ENCODE measurements at places on chromosomes 2 and 18.

- no peak for DNase-seq
Observed at GRCh38 chr2:145032791-145033190, 512.9 kb upstream of the ZEB2 start.

- DNase-seq, result no peak
Observed at GRCh38 chr2:218249691-218250090, 11.1 kb upstream of the GPBAR1 start.

- no peak for DNase-seq
Observed at GRCh38 chr2:61649021-61649420, 110.9 kb upstream of the XPO1 start.

DNA sequence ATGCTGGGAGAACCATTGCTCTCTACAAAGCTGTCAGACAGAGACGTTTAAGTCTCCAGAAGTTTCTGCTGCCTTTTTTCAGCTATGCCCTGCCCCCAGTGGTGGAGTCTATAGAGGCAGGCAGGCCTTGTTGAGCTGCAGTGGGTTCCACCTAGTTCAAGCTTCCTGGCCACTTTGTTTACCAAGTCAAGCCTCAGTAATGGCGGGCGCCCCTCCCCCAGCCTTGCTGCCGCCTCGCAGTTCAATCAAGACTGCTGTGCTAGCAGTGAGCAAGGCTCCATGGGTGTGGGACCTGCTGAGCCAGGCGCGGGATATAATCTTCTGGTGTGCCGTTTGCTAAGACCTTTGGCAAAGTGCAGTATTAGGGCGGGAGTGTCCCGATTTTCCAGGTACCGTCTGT, 52.7 kb upstream of the SCYGR2 start:
- DNase-seq, result peak; percentile 15

- DNase-seq, result no peak
Observed at GRCh38 chr2:209458008-209458979, 34.4 kb downstream of the MAP2 start.

DNA sequence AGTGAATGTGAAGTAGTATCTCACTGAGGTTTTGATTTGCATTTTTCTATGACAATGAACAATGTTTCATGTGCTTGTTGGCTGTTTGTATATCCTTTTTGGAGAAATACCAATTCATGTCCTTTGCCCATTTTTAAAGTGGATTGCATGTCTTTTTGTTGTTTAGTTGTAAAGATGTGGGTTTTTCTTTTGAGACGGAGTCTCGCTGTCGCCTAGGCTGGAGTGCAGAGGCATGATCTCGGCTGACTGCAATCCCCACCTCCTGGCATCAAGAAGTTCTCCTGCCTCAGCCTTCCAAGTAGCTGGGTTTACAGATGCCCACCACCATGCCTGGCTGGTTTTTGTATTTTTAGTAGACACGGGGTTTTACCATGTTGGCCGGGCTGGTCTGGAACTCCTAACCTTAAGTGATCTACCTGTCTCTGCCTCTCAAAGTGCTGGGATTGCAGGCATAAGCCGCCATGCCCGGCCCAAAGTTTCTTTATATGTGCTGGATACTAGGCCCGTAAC, 236.7 kb downstream of the MYCN start:
- no peak for DNase-seq

- no peak for DNase-seq
Observed at GRCh38 chr2:134377730-134378129, 123.9 kb downstream of the MGAT5 start.

DNA sequence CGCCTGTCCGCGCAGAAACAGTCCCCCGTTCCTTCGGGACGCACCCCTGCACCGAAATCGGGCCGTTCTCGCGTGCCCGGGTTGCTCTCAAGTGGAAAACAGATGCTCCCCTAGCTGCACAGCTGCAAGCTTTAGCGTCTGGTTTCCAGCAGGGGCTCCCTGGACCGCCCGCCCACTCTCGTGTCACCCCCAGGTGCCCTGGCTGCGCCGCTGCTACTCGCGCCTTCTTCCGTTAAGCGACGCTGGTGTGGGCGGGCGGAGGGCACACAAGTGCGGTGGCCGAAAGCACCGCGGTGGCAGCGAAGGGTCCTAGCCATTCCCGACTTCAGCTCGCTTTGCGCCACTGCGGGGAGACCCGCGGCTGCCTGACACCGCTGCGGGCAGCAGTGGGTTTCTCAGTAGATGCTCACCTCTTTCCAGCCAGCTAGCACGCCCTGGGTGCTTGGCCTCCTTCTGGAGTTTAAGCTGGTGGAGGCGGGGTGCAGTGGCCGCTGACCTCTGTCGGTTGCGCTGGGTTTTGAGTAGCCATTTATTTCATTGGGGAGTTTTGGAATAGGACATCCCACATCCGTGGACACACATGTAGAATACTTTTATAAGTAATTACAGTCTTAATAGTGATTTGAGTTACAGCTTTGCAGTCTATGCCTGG, 806 bp downstream of the ZNF407 start:
- peak; percentile 85 for DNase-seq

GRCh38 chr2:11748018-11748860, 1.8 kb downstream of the LPIN1 start:
- DNase-seq, result peak; percentile 28

- DNase-seq, result no peak
Observed at GRCh38 chr2:167715932-167716331, 531.5 kb downstream of the STK39 start.

GRCh38 chr2:166357068-166357949, 18.4 kb downstream of the SCN9A start:
- no peak for DNase-seq

DNA sequence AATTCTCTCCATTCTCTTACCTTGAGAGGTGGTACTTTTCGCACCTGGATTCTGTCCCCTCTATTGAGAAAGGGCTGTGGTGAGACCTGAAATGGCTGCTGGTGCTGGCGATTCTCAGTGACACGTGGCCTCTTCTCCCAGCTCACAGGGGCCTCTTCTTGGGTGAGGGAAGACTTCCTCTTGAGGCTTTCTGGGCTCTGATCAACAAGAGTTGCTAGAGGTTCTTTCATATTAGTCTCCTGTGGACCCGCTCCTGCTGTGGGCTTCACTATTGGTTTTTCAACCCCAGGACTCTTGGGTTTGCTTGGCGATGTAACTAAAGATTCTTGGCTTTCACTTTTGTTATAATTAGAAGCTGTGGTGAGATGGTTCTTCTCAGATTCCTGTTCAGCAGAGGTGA, 76.3 kb upstream of the DTNB start:
- no peak for DNase-seq

GRCh38 chr2:30252723-30253701, 21.7 kb downstream of the LBH start:
- DNase-seq, result no peak

DNA sequence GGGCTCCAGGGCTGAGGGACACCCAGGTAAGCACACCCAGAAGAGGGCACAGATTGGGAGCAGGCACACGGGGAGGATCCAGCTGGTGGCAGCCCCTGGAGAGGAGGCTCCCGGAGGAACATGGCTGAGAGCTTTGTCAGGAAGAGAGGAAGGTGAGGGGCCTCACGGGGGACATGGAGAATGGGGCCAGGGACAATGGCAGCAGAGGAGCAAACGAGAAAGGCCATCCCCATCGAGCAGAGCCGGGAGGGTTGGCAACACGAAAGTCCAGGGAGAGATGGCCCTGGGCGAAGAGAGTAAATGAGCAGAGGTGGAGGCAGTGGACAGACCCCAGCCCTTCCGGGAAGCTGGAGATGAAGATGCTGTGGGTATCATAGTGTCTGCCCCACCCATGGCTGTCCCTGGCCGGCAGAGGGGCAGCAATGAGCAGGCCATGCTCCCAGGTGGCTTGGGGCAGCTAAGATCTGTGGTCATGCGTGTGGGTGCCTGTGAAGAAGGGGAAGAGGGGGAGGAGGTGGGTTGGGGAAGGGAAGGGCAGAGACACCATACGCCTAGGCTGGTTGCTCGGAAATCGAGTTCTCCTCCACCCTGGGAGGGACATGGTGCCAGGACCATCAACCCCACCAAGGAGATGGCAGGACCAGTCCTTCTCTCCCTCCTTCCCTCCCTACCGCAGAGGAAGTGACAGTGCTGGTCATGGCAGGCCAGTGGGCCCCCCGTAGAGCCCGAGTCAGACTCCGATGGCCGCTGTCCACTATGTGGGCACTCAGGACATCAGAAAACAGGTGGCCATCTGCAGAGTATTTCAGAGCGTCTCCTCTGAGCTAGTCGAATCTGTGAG, 191.7 kb downstream of the NDUFA10 start:
- no peak for DNase-seq

DNA sequence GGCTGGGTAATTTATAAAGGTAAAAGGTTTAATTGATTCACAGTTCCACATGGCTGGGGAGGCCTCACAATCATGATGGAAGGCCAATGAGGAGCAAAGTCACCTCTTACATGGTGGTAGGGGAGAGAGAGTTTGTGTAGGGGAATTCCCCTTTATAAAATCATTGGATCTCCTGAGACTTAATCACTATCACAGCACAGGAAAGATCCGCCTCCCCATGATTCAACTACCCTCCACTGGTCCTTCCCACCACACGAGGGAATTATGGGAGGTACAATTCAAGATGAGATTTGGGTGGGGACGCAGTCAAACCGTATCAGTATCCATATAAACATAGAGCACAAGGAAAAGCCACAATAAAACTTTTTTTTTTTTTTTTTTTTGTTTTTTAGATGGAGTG, 172.6 kb upstream of the PIEZO2 start:
- DNase-seq, result no peak

- DNase-seq, result no peak
Observed at GRCh38 chr2:209681201-209681735, 90.4 kb upstream of the UNC80 start.

DNA sequence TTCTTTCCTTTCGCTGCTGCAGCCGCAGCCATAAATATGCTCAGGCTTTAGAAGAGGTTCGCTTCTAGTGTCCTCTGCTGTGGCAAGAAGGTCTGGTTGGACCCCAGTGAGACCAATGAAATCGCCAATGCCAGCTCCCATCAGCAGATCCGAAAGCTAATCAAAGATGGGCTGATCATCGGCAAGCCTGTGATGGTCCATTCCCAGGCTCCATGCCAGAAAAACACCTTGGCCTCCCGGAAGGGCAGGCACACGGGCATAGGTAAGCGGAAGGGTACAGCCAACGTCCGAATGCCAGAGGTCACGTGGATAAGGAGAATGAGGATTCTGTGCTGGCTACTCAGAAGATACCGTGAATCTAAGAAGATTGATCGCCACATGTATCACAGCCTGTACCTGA, 2.6 kb upstream of the CATIP start:
- DNase-seq, result no peak

DNA sequence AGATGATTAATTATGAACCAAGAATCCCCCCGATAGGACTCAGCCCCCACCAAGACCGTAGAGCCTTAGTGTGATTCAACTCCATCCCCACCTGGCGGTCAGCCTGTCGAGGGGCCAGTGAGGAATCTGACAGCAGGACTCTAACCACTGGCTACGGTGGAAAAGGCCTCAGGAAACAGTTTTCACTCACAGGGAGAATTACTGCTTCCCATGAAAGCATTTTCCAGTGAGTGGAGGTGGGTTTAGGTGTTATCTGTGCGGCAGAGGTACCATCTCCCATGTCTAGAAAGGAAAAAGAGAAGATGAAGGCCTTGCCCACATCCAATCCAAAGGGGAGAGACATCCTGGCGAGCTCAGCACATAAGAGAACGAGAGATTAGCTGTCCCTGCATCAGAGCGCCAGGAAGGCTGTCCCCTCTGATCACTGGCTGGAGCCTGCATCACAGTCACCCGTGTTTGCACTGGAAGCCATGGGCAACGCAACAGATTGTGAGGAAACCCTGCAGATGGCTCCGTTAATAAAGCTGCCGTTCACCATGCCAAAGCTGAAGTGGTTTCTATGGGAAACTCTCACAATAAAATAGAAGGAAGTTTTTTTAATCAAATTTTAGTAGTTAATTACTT, 22.3 kb downstream of the COX7A2L start:
- DNase-seq, result no peak

GRCh38 chr18:12282442-12283039, 25.5 kb upstream of the TUBB6 start:
- no peak for DNase-seq

- DNase-seq, result no peak
Observed at GRCh38 chr2:164068063-164068462, 332.3 kb upstream of the FIGN start.

DNA sequence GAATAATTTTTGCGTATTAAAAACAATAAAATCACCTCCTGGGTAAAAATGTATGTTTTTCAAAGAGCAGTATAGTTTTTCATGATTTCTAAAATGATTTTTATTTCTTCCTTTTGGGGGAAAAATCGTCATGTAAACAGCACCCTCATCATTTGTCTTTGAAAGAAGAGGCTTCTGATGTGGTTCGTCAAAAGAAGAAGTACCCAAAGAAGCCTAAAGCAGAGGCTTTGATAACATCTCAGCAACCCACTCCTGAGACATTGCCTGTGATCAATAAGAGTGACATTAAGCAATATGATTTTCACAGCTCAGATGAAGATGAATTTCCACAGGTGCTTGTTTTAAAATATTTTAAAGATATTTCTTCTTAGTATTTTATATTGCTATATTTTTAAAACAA, 110.2 kb upstream of the KIF5C start:
- no peak for DNase-seq

DNA sequence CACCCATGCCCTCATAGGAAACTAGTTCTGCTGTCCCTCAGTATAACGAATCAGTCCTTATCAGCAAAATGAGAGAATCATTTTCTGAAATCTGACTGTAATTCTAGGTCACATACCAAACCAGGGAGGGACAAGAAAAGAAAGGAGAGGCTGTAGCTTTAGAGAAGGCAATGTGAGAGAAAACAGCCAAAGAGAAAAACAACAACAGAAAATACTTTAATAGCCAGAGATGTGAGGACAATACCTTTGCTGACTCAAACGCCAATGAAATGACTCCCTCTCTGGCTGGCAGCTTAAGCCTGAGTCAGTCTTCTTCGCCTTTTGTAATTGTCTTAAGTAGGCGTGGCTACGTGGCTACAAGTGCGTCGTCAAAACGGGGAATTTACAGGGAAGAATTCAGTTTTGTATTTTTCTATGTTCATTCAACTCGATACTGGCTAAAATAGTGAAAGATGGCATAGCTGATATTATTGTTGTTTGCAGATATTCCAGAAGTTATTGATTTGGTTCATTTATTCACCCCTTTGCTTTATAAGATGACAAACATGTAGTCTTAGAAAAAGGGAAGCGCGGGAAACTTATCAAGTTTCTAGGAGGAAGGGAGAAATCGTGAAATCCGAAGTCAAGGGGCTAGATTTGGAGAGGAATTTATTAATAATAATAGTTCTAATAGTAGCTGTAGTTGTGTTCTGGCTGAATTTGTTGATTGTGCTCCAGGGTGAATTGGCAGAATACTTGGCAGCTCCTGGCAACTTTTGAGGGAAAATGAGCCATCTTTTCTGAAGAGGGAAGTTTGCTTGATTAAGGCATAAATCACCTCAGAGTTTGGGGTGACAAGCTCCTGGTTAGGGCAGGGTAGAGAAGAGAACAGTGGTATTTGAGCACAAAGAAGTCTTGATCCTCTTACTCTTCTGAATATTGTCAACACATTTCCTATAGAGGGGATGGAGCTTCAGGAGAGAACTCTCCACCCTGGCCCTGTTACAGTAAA, at the start of gene IL1A:
IL1A (minus strand) TSS at position 295 of the 991 bp plus-strand sequence. CDS start 723 bp downstream, outside the sequence.
- peak; percentile 35 for DNase-seq
